ENCODE measurements at places on chromosomes 4 and X.

GRCh38 chrX:30981968-30982367 lies 89.9 kb downstream of the FTHL17 start:
- no peak for DNase-seq

GRCh38 chr4:108950158-108950915 lies 187.5 kb upstream of the ETNPPL start:
- no peak for DNase-seq

DNA sequence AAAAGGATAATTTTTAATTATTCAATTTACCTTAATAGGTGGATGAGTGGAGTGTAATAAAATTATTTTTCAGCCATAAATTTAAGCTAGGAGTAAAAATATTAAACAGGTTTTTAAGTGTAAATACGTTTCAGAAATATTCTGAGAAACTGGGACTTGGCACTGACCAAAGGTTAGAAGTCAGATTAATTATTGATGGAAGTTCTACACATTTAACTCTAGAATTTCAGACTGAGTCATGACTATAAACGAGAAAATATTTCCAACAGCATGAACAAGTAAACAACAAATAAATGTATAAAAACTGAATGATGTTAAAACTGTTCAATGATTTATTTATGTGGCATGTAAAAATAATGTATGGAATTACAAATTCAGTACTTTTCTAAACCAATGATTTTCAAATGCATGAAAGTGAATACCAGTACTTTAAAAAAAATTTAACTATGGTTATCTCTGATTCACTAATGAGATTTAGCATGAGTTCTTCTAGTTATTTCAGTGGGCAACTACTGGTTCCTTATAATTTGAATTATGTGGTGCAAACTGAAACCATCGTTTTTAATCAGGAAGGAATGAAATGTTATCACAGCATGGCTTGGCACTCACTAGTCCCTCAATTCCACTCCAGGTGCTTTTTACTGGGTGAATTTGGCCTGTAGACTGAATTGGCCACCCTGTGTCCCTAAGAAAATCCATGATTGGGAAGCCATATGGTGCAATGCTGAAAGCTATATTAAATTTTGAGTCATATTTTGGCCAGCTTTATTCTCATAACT lies 244.2 kb downstream of the FSTL5 start:
- DNase-seq, result no peak

DNA sequence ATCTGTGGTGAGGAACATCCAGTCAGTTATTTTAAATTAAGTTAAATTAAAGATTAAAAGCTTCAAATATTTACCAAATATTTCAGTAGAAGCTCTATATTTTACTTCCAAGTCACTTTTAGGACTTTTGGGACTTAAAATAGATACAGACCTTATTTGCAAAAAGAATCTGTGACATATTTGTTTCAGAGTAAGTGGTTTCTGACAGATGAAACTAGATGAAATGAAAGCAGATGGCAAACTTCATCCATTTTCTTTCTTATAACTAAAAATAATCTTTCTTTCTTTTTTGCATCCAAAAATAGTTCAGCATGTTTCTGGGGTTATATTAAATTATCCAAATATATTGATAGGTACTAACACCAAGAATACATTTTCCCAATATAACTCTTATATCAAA lies 6.6 kb upstream of the UTP3 start:
- no peak for DNase-seq

GRCh38 chr4:177239878-177240277 lies 69.8 kb upstream of the NEIL3 start:
- no peak for DNase-seq

DNA sequence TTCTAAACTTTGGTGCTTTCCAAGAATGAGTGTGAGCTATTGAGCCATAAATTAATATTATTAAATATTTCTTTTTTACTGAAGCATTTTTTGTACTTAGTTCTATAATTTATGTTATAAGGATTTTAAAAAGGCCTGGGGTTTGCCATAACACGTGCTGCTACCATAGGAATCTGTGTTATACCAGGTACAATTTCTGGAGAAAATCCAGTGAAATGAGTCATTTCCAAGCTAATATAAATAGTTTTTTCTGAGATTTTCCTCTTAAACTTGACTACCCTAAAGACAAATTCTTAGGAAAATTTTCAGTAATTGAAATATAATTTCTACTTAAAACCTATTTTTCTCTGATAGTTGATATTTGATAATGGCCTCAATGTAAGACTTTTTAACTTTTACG lies 130.8 kb downstream of the TLL1 start:
- DNase-seq, result no peak

GRCh38 chr4:147846318-147847155 lies 114.6 kb downstream of the ARHGAP10 start:
- DNase-seq, result no peak

GRCh38 chrX:151680805-151681204 lies 14.5 kb upstream of the PRRG3 start:
- peak; percentile 67 for DNase-seq

DNA sequence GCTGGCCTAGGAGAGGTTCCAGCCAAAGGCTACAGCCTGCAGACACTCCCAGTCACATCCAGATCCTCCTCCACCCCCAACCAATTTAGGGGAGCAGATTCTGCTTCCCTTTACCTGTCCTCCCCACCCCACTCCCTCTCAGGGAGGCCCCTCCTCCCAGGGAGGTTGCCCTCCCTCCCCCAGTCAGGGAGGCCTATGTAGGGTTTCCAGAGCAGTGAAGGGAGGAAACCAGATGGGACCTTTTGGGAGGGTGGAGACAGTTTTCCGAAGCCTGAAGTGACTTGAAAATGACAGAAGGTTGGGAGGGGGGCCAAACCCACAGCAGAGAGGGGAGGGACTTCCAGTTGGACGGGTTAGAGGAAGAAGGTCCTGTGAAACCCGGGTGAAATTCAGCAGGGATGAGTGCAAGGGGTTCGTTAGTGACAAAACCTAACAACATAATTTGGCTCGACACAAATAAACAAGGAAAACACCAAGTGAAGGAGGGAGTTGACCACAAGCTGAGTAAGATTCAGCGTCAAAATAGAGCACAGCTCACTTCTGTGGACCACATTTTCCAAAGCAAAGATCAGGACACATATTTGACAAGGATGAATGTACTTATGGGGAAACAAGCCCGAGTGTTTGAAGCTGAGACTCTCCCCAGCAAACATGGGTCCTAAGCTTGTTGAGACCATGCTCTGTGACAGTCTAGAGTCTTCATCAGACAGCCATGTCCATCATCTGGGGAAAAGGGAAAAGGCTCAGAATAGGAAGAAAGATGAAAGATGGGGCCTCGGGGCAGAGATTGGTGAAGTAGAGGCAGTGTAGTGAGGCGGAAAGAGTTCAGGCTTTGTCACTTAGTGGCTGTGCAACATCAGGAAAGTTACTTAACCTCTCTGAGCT lies 46.4 kb downstream of the PRPS1 start:
- DNase-seq, result no peak

DNA sequence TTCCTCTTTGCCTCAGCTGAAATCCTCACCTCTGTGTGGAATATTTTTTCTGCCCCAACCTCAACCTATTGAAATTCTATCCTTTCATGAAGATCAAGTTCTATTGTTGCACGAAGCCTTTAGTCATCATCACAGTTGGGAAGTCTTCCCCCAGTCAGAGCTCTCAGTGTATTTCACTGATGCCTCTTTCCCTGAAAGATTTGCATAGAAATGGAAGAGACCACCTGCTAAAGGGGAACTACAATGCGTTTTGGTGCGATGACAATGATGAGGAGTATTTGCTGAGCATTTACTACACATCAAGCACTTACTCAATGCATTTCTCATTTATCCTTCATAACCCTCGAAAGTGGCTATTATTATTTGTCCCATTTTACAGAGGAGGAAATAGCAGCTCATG lies 151.2 kb upstream of the KLF3 start:
- DNase-seq, result no peak

DNA sequence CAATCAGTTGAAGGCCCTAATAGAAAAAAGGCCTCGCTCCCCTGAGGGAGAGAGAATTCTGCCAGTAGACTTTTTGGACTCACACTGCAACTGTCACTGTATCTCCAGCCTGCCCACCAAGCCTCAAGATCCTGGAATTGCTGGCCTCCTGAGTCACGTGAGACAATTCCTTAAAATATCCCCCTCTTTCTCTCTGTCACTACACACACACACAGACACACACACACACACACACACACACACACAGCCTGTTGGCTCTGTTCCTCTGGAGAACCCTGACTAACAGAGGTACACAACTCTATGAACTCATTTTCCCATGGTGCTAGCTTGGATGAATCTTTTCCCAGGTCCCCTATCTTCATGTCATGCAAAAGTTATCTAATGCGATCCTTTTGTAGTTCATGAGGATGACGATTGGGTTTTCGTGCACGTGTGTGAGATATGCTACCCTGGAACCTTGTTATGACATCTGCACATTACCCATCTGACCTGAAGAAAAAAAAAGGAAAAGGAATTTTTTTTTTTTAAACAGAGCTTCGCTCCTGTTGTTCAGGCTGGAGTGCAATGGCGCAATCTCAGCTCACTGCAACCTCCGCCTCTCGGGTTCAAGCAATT lies 13.7 kb downstream of the CLRN2 start:
- no peak for DNase-seq

- no peak for DNase-seq
These were observed 34.1 kb downstream of the EXOC1 start for GRCh38 chr4:55887594-55887993.

DNA sequence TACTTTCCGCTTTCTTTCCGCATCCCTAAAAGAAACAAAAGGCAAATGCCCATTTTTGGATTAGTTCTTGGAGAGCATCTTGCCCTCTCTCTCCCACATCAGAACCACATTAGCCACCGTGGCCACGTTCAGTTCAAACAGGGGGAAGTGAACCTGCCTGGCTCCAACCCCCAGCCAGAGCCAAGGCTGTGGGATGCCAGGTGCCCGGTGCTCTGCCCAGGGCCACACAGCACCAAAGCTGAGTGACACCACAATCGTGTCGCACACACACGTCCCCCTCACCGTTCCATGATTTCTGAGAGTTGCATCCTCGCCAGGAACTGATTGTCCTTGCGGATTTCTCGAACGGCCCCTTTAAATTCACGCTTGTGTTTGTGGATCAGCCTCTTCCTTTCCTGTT lies 24.3 kb downstream of the NOP14 start:
- no peak for DNase-seq

GRCh38 chr4:26736621-26737020 lies 124.0 kb upstream of the STIM2 start:
- no peak for DNase-seq

- DNase-seq, result no peak
These were observed 17.7 kb downstream of the OTUD5 start for GRCh38 chrX:48939524-48940228.

GRCh38 chrX:153969125-153969903 lies 2.3 kb downstream of the HCFC1 start:
- no peak for DNase-seq

DNA sequence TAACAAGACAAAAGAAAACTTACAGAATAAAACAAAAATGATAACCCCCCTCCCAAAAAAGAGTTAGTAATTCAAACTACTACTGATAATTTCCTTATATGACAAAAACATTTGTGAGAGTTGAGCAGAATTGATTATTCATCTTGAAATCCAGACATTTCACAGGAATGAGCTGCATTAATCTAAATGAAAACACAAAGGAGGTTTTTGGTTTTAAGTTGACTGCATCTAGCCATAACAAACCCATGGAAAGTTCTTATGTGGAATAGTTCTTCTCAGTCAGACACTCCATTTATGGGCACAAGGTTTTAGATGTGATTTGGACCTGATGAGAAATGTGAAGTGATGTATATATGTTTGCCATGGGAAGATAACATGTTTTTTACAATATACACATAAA lies 95.4 kb downstream of the VCX2 start:
- no peak for DNase-seq

- DNase-seq, result no peak
These were observed 55.7 kb downstream of the IL15 start for GRCh38 chr4:141692081-141692480.

- DNase-seq, result peak; percentile 9
These were observed 1.2 kb downstream of the USP46 start for GRCh38 chr4:52657618-52658501.

DNA sequence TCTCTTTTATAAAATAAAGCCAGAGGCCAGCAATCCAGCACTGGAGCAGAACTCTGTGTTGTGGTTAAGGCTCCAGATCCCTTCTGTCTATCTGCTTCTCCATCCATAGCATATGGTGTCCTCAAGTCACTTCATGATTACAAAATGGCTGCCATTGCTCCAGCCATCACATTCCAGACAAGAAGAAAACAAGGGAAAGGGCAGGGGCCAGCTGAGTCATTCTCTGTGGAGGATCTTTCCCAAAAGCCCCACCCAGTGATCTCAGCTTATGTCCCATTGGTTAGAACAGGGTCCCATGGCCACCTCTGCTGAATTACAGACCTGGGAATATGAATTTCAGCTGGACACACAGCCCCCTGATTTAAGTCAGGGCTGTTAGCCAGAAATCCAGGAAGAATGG lies 34.1 kb upstream of the MAN2B2 start:
- no peak for DNase-seq

DNA sequence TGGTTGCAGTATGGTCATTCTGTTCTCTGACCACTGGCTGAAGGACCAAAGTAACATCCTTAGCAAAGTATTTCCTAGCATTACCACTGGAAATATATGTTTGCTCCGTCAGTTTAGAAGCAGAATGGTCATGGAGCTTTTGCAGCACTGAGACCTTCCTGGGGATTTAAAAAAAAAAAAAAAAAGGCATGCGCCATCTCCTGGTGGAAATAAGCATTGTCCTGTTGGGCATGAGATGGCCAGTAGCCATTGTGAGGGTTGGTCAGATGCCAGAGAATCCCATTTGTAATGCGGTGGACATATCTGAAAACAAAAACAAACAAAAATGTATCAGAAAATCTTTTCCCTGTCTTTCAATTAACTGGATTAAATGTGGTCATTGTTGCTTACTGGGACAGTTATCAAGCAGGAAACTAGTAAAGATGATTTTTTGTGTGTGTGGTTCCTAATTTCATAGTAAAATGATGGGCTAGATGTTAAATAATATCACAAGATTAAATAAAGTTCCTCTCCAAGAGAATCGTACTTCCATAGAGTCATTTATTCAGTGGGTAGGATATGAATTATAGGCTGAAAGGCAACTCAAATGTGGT lies 139.6 kb downstream of the SOWAHB start:
- no peak for DNase-seq

DNA sequence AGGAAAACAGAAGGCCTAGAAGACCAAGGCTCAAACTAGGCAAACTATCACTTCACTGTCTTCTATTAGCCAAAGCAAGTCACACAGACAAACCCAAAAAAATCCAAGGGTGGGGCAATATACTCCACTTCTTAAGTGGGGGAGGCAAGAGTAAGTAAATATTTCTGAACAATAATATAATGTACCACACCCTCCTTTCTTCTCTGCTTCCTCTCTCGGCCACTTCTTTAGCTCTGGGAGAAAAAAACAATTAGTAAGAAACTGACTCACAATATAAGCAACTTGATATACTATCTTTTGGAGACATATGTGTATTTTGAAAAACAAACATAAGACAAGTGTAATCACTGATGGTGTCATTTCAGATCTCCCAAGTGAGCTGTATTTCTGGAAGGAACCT lies 14.8 kb downstream of the DCAF8L1 start:
- DNase-seq, result no peak

- no peak for DNase-seq
These were observed 145.9 kb upstream of the GNPDA2 start for GRCh38 chr4:44872246-44872645.
